ENCODE measurements at places on chromosomes 5 and 9. TPM values are rescaled to one million over a fixed set of nuclear protein-coding genes. Genes with fewer than 3 reads are reported as not detected.

HCN1 gene
- total RNA-seq = not detected

DNA sequence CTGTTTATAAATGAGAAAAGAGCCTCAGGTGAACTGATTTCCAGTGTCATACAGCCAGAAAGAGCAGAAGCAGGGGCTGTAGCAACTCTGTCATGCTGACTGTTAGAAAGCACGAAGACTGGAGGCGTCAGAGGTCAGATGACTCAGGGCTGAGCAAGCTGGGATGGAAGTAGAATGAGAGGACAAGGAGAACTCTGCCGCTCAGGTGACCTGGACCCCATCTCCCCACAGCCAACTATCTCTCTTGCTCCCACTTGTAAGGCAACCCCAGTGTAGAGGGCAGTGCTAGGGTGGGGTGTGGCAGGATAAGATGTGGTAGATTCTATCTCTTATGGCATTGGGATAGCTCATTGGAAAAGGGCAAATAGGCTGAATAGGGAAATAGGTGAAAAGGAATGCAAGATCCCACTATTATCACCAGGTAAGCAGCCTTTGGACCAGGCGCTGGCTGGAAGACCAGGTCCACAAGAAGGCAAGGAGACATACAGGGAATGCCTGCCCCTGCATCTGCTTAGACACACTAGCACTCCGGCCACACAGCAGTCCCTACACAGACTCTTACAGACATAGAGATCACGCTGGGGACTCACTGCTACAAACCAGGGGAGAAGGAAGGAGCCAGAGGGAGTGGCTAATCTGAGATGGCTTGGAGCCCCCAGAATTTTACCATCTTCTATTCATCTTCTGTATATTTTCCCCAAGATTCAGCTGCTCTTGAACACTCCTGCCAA is 21.2 kb upstream of the LOX start:
- no peak for DNase-seq

RASGEF1C gene
- not detected for total RNA-seq

OR4F3 gene
- total RNA-seq = not detected

DNA sequence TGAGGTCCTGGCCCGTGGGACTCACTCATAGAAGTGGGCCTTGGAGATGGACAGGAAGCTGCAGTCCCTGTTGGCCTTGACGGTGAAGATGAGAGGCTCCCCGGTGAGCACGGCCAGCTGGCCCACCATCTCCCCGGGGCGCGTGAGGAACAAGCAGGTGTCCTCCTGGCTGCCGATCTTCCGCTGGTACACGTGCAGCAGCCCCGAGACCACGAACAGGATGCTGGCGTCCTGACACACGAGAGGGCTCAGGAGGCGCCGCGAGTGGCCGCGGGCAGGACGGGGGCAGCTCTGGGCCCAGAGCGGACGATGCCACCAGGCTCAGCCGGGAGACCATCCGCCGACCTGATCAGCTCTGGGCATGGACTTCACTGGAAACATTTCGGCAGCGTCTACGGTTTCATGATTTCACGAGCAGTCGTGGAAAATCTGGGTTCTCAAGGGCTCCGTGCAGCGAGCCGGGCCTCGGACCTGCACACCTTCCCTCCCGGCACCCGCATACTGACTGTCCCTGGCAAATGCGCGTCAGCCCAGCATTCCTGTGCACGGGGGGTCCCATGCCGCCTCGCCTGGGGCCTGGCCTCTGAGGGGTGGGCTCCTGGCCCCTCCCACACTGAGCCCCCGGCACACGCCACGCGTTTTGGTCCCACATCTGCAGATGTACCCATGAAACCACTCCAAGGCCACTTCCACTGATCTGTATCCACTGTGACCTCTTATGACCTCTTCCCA is 41.7 kb upstream of the NSMF start:
- no peak for DNase-seq

CDX1 gene
- not detected for total RNA-seq

DNA sequence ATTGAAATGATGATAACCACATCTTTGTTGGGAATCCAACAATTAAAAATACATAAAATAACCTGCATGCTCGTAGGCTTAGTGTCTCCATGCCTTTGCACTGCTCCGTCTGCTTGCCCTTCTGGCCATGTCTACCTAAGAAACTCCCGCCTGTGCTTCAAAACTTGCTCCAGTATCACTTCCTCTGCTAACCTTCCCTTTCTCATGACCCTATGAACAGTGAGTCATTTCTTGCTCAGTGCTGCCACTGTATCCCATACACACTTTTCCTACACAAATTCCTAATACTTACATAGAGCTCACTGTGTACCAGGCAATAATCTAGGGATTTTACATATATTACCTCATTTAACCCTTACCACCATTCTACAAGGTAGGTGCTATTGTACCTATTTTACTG is 33.5 kb downstream of the TMEM245 start:
- DNase-seq = no peak

GDA gene
- total RNA-seq = 1.2 TPM

GRCh38 chr5:135230251-135230925 is 168.6 kb downstream of the MACROH2A1 start:
- DNase-seq = no peak

ARSI gene
- total RNA-seq = 5.7 TPM

DNA sequence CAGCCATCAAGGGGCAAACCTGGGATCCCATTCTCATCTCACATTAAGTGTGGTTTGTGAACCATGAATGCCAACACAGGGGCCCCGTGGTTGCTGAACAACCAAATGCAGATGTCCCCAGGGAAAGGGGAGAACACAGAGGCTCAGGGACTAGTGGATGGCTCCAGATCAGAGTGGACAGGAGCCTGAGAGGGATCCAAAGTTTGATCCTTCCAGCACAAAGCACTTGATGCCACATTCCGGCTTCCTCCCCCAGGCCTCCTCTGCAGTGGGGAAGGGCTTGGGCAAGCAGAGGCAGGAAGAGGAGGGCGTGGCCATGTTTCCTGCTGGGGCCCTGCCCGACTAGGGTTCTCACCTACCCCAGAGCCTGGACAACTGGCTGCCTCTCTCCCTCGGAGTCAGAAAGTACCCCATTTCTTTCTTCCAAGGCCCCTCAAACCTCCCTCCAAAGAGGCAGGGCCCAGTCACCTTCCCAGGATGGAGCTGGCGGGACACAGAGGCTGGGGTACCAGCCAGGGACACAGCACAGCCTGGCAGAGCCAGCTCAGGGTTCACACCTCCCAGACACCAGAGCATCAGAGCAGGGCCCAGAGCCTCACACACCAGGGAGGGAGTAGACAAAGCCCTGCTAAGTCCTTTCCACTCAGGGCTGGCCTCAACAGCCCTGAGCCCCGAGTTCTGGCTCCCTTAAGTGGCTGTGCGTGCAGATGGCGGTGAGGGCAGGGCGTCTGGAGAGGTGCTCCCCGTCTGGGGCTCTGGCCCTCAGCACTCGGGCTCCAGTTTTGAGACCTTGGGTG is 4.3 kb upstream of the RNF44 start:
- no peak for DNase-seq

ABLIM3 gene
- total RNA-seq = 15.6 TPM

DNA sequence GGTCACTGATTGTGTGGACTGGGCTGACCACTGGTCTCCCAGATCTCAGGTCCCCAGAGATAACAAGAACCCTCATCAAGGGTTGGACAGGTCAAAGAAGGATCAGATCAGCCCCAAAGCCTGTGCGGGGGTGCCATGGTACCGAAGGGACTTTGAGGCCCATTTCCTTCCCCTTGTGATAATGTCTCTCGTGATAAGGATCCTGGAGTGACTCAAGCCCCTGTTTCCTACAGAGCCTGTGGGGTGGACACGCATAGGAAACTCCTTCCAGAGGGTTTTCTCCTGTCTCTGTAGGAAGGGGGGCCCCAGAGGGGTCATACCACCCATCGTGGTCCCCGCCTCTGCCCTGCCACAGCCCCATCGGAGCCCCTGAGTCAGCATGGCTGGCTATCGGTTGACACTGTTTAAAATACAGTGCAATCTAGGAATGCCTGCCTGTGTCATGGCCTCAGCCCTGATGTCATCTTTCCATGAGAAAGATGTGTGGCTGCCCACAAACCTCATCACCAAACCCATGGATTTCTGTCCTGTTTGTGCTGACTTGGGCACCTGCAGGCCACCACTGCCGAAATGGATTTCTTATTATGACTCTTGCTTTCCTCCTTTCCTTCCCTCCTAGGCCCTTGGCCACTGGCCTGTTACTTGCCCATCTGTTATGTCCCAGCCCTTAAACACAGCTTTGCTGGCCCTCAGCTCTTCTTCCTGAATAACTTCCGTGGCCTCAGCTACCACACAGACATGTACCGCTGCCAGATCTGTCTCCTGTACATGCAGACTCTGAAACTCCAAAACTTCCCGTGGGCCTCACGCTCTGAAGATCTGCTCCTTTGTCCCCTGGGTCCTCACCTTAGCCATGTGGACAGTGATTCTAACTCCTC is 2.9 kb upstream of the CSF2 start:
- no peak for DNase-seq

DNA sequence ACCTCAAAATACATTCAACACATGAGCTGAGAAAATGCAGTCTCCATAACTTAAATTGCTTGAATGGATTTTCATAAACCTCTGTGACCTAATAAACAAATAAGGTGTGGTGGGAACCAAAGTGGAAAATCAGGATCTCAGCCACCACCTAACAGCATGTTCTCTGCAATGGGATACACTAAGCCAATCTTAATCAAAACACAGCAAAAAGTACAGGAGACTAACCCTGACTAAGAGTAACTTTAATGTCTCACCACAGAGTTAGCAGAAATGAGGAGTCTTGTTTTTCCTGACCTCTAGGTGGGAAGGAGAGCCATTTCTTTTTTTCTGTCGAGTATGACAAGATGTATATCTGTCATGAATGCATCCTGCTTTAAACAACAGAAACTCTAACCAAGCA is 48.5 kb downstream of the PLK2 start:
- DNase-seq = no peak

DNA sequence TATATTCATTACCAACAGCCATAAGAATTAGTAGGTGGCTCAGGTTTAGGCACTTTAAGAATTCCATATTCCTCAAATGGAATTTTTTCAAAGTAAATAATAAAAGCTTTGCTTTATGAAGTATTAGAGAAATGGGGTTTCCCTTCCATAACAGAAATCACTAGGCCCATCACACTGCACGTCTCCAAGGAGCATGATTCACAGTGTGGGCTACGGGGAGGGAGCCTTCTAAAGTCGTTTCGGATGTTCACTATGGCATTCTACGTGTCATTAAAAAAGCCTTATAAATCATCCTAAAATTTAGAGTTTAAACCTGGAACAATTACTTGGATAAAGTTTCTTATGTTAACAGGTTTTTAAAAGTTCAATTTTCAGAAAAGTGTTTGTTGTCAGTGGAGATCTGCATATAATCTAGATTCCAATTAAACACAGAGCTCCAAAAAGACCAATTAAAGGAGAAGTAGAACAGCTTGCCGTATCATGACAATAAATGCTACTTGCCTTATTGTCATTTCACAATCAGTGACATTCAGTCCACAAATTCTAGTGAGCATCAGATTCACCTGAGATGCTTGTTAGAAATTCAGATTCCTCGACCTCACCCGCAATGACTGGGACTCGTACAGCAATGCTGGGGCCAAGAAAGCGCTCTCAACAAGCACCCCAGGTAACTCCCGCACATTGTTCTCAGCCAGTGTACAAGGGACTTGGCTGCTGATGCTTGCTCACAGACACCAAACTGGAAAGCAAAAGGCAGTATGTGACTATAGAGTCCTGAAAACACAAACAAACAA is 115.7 kb downstream of the NFIB start:
- no peak for DNase-seq

DNA sequence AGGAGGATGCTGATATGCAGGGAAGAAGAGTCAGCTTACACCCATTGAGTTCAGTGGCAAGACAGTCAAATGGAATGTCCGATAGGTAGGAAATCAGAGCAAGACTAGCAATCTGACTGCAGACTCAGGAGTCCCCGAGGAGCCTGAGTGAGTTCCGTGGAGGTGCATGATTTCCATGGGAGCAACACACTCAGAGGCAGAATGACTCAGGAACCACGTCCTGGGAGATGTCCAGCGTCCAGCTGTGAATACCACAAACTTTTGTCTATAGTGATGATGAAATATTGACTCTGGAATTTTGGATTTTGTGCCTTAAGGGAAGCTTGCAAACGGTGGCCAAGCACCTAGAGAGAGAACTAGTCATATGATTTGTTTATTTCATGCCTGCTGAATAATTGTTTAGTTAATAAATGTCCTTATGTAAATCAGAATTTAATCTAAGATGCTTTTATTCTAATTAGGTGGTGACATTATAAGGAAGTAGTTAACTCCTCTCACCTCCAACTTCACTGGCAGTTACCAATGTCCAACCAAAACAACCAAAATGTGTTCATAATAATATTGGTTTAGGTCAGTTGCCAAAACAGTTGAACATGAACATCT is 100.4 kb downstream of the PDE4D start:
- peak; percentile 81 for DNase-seq

MCC gene
- 4.3 TPM for total RNA-seq

GRCh38 chr5:90161414-90161813 is 248.1 kb downstream of the CETN3 start:
- no peak for DNase-seq

- DNase-seq = no peak
These were observed 3.8 kb upstream of the CACFD1 start for GRCh38 chr9:133455936-133456335.

LHX2 gene
- total RNA-seq = not detected

- no peak for DNase-seq
These were observed 90.0 kb upstream of the SV2C start for GRCh38 chr5:75993183-75993582.

- DNase-seq = no peak
These were observed 24.0 kb downstream of the ENC1 start for GRCh38 chr5:74616236-74617146.

DNA sequence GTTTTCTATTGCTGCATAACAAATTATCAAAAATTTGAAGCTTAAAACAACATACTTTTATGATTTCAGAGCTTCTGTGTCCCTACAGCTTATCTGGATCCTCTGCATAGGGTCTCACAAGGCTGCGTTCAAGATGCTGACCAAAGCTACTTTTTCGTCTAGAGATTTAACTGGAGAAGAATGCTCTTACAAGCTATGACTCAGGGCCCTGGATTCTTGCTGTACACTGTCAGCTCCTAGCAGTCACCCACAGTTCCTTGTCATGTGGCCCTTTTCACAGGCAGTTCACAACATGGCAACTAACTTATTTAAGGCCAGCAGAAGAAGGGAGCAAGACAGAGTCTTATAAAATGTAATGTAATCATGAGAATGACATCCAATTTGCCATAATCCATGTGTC is 70.8 kb upstream of the FAM174A start:
- DNase-seq = peak; percentile 46

DNA sequence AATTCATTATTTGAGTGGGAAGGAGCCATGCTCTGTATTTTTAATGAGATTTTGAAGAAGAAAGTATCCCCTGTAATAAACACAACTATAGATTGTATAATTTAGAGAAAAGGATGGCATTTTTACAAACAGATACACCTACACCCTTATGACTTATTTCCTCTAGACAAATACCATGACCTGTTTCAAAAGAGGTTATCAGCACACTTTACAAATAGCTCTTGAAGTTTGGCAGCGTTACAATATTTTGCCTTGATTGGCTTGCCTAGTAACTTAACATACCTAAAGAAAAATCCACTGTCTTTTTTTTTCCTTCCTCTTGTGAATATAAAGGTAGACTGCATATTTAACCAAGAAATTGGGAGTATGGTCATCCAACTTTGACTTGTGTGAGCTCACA is 28.5 kb upstream of the CETN3 start:
- no peak for DNase-seq

FCN2 gene
- not detected for total RNA-seq

Data from epithelial cell of proximal tubule (primary cell).